ENCODE measurements at places on chromosomes 5 and 9.

- DNase-seq: no peak
Measured at GRCh38 chr5:118236108-118236849, 752.1 kb downstream of the DTWD2 start.

DNA sequence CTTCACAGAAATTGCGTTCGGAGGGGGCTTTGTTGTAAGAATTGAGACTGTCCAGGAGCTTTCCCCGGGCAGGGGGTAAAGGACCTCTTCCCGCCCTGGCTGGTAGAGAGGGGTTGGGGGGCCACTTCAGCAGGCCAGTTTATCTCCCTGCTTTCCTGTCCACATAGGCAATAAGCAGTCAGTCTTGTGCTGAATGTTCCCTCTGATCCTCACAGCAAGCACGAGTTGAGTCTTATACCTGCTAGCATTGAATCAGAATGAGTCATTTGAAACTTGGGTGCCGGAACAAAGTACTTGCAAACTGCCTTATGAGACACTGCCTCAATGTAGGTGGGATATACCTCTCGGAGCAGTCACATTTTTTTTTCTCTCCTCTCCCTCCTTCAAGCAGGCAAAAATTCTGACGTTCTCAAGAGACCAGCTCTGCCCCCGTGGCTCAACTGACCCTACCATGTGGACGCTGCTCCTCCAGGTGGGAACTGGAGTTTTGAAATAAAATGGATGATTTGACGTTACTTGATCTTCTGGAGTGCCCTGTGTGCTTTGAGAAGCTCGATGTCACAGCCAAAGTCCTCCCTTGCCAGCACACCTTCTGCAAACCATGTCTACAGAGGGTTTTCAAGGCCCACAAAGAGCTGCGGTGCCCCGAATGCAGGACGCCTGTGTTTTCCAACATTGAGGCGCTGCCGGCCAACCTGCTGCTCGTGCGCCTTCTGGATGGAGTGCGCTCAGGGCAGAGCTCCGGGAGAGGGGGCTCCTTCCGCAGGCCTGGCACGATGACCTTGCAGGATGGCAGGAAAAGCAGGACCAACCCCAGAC lies 1.3 kb downstream of the SH3RF2 start:
- peak; percentile 23 for DNase-seq

DNA sequence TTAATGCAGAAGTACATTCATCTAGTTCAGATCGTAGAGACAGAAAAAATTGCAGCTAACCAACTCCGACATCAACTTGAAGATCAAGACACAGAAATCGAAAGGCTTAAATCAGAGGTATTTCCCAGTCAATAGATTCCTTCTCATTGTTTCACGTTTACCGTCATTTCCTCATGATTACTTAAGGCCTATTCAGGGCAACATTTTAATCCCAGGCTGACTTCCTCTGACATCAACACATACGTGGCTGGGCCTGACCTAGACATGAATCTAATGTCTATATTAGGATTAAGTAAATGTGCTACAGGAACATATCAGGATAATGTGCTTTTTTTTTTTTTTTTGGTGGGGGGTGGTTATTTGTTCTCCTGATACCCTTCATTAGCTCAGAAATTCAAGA lies 107.9 kb downstream of the RASGRF2 start:
- DNase-seq: no peak

DNA sequence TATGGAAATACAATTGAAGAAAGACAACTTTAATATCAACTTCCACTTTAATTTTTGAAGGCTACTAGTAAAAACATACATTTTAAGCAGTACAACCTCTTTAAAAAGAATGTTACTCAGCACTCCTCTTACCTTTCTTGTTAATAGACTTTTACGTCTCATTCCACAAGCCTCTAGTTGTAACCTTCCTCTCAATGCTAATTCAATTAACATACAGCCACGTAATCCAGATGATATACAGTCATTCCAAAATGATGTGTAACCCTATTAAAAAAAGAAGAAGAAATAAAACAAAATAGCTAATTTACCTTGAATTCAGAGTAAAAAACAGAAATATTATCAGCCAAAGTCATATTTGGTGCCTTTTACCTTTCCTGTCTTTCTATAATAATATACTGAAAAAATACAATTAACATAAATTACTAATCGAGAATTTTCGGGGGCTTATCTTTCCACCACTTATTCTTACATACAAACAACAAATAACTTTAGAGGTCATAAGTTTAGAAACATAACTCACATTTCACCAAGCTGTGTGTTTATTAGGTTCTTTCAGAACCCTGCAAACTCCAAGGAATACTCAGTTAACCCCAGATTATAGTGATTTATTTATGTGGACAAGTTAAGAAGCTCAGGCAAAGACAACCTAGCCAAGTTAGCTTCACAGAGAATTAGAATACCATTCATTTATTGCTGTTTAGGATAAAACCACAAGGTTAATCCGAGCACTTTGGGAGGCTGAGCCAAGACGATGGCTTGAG lies 30.3 kb downstream of the GOLPH3 start:
- no peak for DNase-seq
